ENCODE measurements at places on chromosomes 2 and 18.
A peak's percentile ranks its signal among the peaks of the same experiment; 100 is the strongest.

GRCh38 chr2:10256031-10256514 is 46.6 kb upstream of the HPCAL1 start:
- DNase-seq: no peak

DNA sequence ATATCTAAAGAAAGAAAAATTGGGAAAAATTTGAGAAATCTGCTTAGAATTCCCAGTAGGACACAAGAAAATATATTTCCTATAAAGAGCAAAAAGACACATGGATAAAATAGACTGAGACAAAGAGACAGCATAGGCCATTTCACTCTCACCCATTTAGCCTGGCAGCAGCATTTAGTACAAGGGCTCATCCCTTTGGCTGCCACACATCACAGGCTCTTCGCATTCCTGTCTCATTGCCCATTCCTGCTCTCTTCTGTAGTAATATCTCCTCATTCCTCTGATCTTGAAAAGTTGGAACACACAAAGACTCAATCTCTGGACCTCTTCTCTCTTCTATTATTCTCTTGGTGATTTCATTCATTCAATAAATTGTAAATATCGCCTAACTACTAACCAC is 162.6 kb downstream of the SOX11 start:
- DNase-seq: no peak

DNA sequence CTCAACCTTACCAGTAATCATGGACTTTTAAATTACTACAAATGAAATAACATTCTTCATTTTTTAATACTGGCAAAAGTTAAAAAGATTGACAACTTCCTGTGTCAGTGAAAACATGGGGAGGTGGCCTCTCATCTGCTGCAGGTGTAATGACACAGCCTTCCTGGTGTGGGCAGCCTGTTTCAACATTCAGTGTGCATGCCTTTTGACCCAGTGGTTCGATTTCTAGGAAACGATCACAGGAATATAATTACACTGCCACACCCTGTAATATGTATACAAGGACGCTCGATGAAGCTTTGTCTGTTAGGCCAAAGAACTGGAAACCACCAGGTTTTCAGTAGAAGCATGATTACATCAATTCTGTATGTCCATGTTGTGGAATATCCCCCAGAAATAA is 68.7 kb downstream of the MTHFD2 start:
- DNase-seq: peak; percentile 49

- DNase-seq: peak; percentile 80
These were observed 6.3 kb downstream of the ANKRD53 start for GRCh38 chr2:70984576-70985282.

- DNase-seq: no peak
These were observed 148.3 kb downstream of the MBD2 start for GRCh38 chr18:54076166-54076565.

GRCh38 chr2:28429636-28430376 is 37.1 kb downstream of the FOSL2 start:
- DNase-seq: no peak

GRCh38 chr2:225282858-225283710 is 116.4 kb upstream of the NYAP2 start:
- DNase-seq: no peak

DNA sequence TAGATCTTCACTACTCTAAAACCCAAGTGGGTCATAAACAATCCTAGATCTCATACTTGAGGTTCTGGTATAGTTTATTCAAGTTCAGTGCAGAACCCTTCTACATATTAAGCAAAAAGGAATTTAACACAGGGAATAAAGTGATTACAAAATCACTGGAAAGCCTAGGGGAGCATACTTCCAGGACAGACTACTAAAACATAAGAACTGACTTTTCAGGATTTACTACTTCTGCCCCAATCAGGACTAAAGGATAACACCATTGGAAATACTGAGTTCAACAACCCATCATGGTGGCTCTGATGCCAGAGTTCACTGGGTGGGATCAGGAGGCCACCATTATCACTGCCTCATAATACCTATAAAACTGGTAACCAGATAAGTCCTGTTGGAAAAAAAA is 123.6 kb downstream of the DNAH7 start:
- DNase-seq: no peak

GRCh38 chr2:108585436-108585835 is 51.2 kb downstream of the LIMS1 start:
- DNase-seq: no peak

DNA sequence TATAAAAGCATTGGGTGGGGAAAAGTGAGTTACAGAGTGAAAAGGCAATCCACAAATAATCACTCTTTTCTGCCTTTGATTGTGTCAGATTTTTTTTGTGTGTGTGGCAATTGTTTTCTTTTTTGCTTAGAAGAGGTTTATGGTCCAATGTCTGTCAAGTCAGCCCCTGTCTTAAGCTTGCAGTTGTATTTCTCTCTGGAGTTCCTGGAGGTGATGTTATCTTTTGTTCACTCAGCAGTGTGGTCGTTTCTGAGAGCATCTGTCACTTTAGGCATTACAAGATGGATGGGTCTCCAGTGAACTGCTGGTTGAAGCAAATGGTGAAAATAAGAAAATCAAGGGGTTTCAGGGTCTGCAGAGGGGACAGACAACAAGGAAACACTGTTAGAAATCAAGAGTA is 121.3 kb downstream of the GREB1L start:
- no peak for DNase-seq

DNA sequence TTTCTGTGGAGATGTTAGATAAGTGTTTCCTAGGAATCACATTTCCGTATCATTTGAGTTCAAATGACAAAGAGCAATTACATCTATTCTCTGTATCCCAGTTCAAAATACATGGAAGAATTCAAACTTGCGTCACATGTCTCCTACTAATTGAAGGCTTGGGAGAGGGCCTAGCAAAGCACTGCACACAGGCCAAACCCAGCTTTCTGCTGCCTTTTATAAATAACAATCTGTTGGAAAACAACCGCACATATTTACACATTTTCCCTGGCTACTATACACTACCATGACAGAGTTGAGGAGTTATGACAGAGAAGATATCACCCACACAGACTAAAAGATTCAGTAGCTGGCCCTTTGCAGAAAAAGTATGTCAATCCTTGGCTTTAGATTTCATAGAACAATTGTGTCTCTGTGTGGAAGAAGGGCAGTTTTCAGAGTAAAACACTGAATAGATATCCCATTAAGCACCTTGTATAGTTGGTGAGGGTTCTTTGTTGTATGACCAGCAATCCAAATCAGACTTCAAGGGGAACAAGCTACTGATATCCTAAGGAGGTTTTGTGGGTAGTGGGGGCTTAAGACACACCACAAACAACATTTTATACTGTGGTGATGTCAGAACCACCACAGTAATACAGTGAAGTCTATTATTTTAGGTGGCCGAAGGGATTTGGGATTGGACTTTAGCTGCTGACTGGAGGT is 861.3 kb downstream of the CCDC85A start:
- DNase-seq: no peak

DNA sequence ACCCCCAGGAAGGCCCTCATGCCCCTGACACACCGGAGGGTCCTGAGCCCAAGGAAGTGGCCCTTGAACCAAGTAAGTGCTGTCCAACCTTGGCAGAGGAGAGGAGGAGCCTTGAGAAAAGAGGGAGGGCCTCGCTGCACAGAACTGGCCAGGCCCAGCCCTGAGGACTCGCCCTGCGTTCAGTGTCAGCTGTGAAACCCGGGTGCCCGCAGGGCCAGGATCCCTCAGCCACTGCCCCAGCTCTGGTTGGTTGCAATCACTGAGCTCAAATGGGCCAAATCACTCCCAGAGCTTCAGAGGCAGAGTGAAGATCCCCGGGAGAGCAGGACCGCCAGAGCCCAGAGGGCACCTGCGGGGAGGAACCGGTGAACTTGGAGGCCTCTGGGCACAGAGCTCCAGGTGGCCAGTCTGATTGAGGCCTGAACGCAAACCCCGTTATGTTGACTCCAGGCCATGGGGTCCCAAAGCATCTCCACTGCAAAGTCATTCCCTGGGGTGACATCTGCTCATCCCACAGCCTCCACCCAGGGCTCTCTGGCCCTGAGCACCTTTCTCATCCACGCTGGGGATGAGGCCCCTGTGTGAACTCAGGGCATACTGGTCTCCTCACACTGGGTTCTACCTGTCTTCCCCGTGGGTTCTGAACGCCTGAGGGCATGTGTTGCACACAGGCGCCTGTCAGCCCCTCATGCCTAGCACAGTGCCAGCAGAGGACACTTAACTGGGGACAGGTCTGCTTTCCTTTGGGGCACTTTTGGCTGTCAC is 11.9 kb downstream of the GBX2 start:
- no peak for DNase-seq

- no peak for DNase-seq
These were observed 292.1 kb downstream of the SOX11 start for GRCh38 chr2:5984273-5984655.

DNA sequence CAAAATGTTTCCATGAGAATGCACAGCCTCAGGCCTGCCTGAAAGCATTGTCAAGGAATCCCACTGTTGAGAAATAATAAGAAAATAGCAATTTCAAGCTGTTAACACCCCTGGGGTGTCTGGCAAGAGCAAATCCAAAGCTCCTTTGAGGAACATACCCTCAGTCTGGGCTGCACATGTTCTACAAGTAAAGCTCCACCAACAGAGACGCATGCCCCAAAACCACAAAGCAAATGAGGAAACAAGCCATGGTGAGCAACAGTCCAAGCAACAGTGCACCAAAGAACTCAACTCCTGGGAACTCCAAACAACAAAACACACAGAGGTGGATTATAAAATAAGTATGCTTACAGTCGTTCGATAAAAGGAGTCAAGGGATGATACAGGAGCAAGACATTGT is 40.3 kb downstream of the CYP27C1 start:
- no peak for DNase-seq

GRCh38 chr2:27262379-27263286 is at the start of gene SLC30A3:
Gene SLC30A3 (minus strand): TSS chr2:27263047. CDS start chr2:27262906, 141 bp downstream.
- DNase-seq: peak; percentile 72

DNA sequence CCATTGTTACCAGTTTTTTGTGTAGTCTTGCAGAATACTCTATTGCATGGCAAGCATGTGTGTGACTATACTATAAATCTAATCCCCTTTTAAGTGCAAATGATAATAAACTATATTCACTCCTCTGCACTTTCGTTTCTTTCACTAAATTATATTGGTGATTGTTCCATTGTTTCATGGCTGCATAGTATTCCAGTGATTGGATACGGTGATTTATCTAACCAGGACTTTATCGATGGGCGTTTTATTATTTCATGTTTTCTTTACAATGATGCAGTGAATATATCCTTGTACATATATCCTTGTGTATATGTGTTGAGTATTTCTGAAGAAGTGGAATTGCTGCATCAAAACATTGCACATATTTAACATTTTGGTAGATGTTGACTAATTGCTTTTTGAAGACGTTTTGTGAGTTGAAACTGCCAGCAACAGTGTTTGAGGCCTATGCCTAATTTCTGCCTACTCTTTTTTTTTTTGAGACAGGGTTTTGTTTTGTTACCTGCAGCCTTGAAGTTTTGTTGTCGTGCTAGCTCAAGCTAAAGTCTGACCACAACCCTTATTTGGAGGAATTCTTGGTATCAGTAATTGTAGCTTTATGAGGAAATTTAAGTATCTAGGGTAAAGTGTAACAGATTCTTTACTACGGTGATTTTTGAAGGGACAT is 2.7 kb downstream of the MIB1 start:
- no peak for DNase-seq

DNA sequence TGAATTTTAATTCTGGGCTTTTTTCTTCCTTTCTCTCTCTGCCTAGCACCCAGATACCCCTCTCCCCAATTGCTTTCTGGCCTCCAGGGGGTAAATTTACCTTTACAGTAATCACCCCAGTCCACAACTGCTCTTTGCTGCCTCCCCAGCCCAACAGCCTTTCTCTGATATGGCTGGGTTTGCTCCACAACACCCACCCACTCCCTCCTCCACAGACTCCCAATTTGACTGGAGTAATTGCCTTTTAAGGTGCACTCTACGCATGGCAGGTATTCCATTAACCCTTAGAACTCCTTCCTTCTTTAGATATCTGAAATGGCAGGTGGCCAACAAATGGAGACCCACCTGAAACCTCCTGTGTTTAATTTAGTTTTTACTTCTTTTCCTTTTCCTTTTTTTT is 3.6 kb downstream of the CELF4 start:
- no peak for DNase-seq

- no peak for DNase-seq
These were observed 12.8 kb upstream of the SFTPB start for GRCh38 chr2:85680707-85681371.

- no peak for DNase-seq
These were observed 97.8 kb downstream of the BABAM2 start for GRCh38 chr2:27988306-27988705.

DNA sequence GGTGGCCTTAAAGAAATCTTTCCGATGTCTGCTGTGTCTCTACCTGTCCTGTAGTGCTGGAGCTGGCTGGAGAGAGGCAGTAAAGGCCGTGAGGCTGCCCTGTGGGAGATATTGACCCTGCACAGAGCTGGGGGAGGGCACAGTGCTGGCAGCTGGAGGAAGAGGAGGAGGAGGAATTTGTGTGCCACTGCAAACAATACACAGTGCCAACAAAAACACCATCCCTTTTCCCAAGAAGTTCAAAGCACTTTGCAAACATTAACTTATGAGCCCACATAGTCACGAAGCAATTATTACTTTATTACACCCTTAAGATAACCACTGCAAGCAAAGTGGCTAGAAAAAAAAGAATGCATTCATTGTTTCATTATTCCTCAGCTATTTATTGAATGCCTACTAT is 45.0 kb upstream of the CYTIP start:
- no peak for DNase-seq

- DNase-seq: no peak
These were observed 855.1 kb downstream of the TMEM182 start for GRCh38 chr2:103616891-103617290.

Measured in stimulated activated CD4-positive, alpha-beta T cell treated with anti-CD3 and anti-CD28 coated beads, Interleukin-4, amount 100 ng/mL, for 4 hours (primary cell).